ENCODE measurements at places on chromosomes 13 and 19.
A peak's percentile ranks its signal among the peaks of the same experiment; 100 is the strongest.

- DNase-seq, result peak; percentile 4
These were observed 271.4 kb downstream of the NALCN start for GRCh38 chr13:101144808-101145419.

- no peak for DNase-seq
These were observed 68.0 kb upstream of the FREM2 start for GRCh38 chr13:38618881-38619280.

DNA sequence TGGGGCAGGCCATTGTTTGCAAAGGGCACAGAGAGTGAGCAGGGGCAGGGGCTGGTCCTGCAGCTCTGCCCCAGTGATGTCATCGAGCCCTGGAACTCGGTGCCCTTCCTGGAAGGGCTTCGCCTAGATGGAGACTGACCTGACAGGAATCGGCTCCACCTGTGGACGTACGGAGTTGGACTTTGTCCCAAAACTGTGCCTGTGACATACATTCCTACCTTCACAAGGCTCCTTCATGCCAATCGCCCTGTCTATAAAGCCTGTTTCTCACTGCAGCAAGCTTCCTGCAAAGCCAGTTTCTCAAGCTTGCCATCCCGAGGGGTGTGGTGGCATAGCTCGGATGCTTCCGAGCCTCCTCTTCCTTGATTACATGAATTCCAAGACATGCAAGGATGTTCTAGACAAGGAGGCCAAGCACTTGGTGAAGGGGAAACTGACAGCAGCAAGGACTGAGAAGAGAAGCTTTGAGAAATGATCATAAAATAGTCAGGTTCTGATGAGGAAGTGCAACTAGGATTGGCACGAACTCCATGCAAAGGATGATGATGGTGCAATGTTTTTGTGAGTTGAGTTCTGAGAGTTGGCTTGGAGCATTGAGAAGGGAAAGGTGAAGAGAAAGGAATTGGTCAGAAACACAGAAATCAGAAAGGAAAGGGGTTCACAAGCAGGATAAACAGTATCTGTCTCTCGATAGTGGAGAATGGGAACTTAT lies 73.6 kb upstream of the STK24 start:
- DNase-seq, result no peak

DNA sequence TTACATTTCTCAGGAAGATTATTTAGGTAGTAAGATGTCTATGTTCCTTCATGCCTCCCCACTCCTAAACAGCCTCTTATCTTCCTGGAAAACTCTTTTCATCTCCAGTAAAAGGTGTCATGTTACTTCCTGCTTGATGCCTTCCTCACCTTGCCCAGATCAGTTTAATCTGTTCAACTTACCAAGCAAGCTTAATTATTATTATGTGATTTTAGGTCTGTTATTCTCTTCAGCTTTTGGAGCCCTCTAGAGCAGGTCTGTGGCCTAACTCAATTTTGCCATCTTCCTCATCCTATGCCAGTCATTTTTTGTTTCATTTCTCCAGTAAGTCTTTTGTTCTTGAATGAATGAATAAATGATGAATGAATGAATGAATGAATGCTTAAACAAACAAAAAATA lies 528.4 kb downstream of the DCT start:
- no peak for DNase-seq

DNA sequence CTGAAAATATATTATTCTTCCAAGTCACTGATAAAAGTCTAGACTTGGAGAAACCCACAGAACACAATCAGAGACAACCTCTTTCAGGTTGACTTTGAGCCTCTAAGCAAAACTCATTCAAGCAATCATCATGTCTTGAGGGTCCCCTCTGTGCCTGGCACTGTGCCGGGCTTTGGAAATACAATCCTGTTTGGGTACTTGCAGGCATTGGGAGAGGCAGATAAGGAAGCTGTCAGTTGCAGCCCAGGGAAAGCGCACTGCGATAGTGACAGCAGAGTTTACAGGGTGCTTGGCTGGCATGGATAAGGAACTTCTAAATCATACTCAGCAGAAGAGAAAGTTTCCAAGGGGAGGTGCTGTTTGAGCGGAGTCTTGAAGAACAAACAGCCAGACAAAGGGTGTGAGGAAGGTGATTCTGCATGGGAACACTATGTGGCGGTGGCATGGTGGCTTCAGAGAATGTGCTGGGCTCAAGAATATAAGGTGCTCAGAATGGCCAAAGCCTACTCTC lies 9.1 kb downstream of the SERP2 start:
- DNase-seq, result no peak

DNA sequence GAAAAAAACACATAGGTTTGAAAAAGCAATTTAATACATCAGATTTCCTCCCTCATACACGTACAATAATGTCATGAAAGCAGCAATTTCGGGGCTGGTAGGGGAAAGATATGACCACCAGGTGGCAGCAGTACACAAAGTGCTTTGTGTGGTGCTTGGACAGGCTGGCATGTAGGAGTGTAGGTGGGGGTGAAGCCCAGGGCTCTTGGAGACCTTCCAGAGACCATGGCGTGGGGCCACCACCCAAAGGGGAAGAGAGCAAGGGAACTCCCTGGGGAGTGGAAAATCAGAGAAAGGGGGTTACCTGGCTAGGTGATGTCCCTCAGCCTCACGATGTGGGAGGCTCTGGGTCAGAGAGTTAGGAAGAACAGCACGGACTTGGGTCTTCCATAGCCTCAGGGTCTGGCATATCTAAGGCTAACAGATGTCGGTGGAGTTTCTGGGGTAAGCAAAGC lies 11.8 kb upstream of the CCNA1 start:
- DNase-seq, result peak; percentile 89

DNA sequence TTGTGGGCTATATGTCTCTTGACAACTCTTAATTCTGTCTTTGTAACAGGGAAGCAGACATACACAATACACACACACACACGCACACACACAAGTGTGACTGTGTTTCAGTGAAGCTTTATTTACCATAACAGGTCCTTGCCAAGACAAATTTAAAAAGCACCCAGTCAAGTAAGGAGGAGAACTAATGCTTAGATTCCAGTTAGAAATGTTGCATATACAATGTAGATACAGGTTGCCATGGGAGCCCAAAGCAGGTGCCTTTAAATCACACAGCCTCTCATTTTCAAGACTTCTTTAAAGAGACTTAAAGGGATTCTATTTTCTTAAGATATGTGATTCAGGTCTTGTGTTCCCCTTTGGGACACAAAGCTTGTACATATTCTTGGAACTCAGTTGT lies 1551.9 kb downstream of the EFNB2 start:
- no peak for DNase-seq

DNA sequence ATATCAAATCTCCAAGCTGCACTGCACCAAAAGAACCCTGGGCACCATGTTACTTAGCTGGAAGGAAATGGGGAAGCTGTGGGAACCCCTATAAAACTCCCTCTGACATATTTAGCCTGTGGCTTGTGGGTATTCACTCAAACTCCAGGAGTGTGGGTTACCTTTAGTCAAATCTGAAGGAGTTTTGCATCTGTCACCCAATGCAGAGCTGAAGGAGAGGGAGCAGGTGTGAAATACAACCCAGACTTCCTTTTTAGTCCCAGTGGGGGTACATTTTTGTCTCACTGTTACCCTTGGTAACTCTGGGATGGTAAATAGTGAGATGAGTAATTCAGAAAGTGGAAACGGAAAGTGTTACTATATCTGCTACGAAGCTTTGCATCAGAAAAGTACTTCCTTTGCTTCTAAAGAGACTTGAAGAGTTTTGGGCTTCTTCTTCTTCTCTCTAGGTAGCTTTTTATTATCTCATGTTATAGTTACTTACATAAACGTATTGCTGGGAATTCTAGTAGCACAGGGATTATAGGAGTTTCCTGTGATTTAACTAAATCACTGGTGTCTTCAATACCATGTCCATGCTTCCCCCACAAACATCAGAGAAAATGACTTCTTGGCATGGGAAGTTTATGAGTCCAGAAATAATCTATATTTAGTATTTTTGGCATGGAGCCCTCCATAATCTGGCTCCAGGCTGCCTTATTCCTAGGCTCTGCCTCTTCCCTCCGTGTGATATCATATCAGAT lies 105.9 kb downstream of the AKAP11 start:
- DNase-seq, result no peak

DNA sequence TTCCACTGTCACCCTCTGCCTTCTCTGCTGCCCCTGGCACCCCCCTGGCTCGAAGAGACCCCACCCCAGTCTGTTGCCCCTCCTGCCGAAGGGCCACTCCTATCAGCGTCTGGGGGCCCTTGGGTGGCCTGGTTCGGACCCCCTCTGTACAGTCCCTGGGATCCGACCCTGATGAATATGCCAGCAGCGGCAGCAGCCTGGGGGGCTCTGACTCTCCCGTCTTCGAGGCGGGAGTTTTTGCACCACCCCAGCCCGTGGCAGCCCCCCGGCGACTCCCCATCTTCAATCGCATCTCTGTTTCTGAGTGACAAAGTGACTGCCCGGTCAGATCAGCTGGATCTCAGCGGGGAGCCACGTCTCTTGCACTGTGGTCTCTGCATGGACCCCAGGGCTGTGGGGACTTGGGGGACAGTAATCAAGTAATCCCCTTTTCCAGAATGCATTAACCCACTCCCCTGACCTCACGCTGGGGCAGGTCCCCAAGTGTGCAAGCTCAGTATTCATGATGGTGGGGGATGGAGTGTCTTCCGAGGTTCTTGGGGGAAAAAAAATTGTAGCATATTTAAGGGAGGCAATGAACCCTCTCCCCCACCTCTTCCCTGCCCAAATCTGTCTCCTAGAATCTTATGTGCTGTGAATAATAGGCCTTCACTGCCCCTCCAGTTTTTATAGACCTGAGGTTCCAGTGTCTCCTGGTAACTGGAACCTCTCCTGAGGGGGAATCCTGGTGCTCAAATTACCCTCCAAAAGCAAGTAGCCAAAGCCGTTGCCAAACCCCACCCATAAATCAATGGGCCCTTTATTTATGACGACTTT lies 2.0 kb downstream of the ZFP36 start:
- no peak for DNase-seq

DNA sequence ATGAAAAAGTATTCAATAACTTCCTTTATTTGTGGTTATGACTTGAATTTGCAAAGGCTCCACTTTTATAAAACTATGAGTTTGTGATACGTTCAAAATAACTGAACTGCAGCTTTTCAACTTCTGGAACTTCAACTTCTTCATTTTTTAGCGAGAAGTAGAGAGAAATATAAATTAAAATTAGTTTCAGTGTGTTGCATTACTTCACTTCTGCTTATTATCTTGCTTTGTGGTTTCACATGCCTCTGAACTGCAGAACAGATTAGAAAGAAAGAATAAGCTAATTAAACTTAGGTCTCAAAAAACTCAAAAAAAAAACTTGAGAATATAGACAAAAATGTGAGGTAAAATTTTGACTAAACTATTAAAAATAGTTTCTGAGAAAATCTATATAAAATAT lies 1073.4 kb downstream of the PCDH17 start:
- DNase-seq, result no peak
